ENCODE measurements at places on chromosomes 7 and 10. TPM values are rescaled to one million over a fixed set of nuclear protein-coding genes. Genes with fewer than 3 reads are reported as not detected.

Gene PDE1C
- total RNA-seq = 2.4 TPM

Gene NYAP1
- 0.24 TPM for total RNA-seq

Gene PSPH
- total RNA-seq = 14.0 TPM

Gene SDK1
- total RNA-seq = 3.2 TPM

Gene BAMBI
- 1.3 TPM for total RNA-seq

Gene ZNF398
- total RNA-seq = 6.9 TPM

Gene LHFPL3
- 0.14 TPM for total RNA-seq

Gene SAMD9L
- total RNA-seq = 38.5 TPM

DNA sequence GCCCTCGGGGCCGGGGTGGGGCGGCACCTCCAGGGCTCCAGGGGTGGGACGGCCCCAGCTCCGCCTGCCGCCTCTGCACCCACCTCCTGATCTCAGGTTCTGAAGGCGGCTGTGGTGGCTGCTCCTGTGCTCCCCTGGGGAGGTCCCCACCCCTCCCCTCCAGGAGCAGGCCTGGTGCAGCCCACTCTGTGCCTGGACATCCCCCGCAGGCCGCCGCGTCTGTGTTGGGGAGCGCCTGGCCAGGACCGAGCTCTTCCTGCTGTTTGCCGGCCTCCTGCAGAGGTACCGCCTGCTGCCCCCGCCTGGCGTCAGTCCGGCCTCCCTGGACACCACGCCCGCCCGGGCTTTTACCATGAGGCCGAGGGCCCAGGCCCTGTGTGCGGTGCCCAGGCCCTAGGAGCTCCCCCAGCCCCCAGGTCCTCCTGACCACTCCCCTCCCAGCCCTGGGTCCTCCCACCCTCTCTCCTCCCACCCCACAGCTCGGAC, 5.5 kb downstream of the CYP2W1 start:
- no peak for DNase-seq

DNA sequence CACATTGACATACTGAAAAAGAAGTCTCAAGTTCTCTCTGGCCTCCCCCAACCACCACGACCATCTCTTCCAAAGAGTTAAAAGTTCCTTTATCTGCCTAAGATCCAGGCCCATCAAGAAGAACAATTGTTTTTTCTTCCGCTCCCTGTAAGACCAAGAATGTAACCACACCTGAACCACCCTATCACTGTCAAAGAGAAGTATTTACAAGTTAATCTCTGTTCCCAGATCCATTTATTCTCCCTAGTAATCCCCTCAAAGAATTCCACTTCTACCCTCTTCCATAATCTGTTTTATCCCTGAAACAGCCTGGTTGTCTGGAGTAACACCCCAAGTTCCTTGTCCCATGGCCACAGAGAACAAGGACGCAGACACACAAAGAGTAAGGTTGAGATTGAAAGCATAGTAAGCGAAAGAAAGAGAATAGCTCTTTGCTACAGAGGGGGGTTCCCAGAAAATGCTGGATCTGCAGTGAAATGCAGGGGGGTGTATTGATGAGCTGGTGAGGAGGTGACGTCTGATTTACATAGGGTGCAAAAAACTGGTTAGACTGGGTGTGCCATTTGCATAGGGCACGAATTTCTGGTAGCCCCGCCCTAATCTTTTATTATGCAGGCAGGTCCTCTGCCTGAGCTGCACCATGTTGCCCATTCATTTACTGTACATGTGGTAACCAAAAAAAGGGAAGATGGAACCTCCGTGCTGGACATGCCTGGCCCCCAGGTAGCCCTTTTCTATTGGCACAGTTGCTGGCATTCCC, 122.0 kb downstream of the SKIDA1 start:
- no peak for DNase-seq

GRCh38 chr7:67711706-67712105, 715.1 kb downstream of the TYW1 start:
- DNase-seq = no peak

DNA sequence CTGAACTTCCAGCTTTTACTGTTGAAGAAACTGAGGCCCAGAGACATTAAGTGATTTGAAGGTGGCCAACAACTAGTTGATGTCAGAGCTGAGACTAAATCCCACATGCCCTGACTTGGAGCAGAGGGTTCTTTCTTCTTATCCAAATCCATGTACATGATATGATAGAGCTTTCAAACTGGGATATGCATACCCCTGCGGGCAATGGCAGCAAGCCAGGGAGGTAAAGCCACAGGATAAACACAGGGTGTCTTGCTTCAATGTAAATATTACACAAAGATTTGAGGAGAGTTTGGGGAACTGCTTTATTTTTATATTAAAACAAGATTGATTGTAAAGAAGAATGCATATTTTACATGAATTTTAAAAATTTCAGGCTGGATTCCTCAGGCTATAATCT, 2.3 kb upstream of the LRRC72 start:
- DNase-seq = no peak

GRCh38 chr7:74398426-74398825, 55.3 kb upstream of the GTF2IRD1 start:
- no peak for DNase-seq

- DNase-seq = no peak
Observed at GRCh38 chr7:36289833-36290661, 99.6 kb upstream of the ANLN start.

DNA sequence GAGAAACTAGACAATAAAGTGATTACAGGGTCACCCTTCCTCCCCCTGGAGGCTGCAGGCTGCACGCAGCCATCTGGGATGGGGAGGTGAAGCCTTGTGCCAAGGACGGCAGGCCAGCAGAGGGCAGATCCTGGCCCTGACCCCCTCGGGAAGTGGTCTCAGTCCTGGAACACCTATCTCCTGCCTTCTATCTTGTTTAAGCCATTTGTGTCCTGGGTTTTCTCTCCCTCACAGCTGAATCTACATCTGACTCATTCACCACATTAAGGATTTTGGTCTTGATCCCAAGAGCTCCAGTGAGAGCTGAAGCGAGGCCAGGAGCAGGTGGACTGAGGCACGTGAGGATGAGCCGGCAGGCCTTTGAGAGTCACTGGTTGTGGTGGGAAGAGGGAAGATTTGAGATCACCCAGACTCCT, 16.4 kb upstream of the PARP12 start:
- DNase-seq = no peak

DNA sequence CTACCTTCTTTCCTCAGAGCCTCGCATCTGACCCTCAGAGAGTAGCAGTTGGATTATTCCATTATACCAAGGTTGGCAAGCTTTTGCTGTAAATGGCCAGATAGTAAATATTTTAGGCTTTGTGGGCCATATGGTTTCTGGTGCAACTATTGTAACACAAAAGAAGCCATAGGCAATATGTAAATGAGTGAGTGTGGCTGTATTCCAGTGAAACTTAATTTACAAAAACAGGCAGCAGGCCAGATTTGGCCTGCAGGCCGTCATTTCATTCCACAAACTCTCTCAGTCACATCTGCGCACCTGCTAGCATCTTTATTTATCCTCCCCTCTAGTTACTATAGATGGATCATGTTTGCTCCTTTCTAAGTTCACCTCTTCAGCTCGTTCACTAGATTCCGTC, 6.7 kb downstream of the ZNF518A start:
- no peak for DNase-seq

DNA sequence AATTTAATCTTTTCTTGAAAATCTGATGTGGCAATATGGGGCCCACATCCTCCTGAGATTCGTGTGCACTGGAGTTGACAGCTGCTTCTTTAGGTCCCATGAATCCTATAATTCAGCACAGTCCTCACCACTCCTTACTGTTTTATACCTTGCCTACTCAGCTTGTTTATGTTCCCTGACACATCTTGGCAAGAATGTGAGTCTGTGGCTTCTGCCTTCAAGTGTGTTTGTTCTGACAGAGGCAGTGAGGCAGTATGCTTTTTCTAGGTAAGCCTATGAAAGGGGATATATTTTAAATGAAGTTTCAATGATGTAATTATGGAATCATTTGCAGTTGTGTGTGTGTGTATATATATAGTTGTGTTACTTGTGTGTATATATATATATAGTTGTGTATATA, 106.4 kb downstream of the AMPH start:
- no peak for DNase-seq

- no peak for DNase-seq
Observed at GRCh38 chr7:140267381-140268226, 90.8 kb upstream of the KDM7A start.

- no peak for DNase-seq
Observed at GRCh38 chr10:3225561-3225960, 53.0 kb upstream of the PITRM1 start.

GRCh38 chr10:108241166-108241565, 1076.7 kb upstream of the SORCS1 start:
- no peak for DNase-seq

GRCh38 chr7:151080067-151080521, 515 bp downstream of the FASTK start:
- no peak for DNase-seq

DNA sequence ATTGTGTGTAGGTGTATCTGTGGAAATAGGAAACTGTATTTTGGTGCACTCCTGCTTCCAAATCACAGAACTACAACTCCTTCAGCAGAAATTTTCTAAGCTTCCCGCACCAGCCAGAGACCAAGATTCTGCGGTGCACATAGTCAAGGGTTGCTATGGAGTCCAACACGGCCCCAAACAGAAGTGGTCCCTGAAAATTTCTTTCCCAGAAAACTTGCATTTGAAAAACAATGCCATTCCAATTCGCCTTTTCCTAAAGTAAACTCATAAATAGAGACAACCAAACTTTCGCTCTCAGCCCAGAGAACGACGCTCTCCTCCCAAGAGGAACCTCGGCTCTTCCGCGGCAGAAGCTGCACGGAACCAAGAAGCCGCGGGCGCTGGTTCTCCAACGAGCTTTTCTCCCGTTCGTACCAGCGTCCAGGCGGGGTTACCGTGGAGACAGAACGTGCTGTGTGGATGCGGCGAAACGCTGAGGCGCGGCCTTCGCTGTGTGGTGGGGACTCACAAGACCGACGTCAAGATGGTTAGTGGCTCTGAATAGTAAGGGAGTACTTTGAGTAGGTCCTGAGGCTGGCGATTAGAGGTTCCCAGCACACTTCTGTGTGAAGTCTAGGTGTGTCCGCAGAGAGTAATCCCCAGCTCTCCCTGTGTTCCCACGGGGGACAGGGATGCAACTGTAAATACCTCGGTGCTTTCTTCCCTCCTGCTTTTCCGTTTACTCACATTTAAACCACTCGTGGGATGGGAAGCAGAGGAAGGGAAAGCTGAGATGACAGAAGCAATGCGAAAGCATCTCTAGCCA, 24.0 kb upstream of the ZC3HAV1 start:
- DNase-seq = peak; percentile 89

- no peak for DNase-seq
Observed at GRCh38 chr10:30007406-30007805, 52.0 kb downstream of the JCAD start.

GRCh38 chr10:91378061-91378460, 32.1 kb upstream of the HECTD2 start:
- no peak for DNase-seq

DNA sequence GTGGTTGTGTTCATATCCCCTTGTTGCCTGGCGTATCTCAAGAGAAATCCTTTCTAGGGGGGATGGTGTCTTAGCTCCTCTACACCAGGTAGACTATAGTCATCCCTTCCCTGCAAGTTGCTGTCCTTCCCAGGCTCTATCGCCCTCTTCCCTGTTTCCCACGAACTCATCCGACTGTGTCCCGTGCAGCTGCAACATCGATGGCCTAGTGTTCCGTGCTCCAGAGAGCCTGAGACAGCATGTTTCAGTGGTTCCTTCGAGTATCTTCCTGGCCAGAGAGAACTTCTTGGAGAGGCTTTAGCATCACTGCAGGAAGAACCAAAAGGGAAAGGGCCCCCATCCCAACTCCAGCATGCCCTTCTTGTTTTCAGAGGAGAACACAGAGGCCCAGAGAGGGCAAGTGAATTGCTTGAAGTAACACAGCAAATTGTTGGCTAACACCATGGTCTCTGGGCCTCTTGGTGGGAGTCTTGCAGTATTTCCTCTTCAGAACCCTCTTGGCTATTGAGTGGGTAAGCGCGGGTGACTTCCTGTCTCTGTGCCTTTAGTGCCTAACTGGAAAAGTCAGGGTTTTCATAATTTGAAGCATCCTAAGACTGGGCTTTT, 162.9 kb downstream of the RGS10 start:
- no peak for DNase-seq
